ENCODE measurements at places on chromosomes 2 and 18.

GRCh38 chr2:183543222-183543621, 419.0 kb downstream of the NUP35 start:
- peaks cover 1% of the 10 kb centered on the region for H3K4me1 ChIP-seq
- H3K4me3 ChIP-seq: peak overlapping the region; percentile 34
- DNase-seq: no peak
- H3K27me3 ChIP-seq: no peaks in the 10 kb centered on the region

- no peaks in the 10 kb centered on the region for H3K36me3 ChIP-seq
- no peak for DNase-seq
- no peak overlapping the region for H3K27ac ChIP-seq
- H3K27me3 ChIP-seq: no peaks in the 10 kb centered on the region
- H3K4me1 ChIP-seq: no peaks in the 10 kb centered on the region
Measured at GRCh38 chr2:3479430-3480320, 39.7 kb downstream of the ADI1 start.

DNA sequence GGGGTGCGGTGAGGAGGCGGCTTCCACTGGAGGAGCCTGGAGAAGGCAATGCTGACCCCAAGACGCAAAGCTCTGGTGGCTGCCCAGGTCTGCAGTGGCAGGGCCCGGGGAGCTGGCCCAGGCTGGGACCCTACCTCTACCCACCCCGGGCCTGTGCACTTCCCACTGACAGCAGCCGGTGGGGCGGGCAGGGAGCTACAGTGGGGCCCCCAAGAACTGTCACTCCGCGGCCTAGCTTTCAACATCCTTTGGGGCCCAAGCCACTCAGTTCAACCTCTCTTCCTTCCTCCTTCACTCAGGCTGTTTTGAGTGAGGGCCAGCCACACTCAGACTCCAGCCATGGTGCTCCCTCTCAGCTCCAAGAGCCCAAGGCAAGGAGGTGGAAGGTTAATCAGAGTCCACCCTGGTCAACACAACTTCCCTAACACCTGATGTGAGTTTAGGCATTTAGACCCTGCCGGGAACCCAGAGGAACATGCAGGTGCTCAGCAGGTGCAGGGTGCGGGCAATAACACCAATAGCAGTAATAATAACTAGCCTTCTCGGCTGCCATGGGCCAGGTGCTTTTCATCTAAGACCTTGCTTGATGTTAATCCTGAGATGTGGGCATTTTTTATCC, 93.6 kb downstream of the ZFP36L2 start:
- H3K36me3 ChIP-seq: no peaks in the 10 kb centered on the region

- no peak overlapping the region for H3K27ac ChIP-seq
- H3K4me1 ChIP-seq: no peaks in the 10 kb centered on the region
- H3K4me3 ChIP-seq: no peak overlapping the region
- no peaks in the 10 kb centered on the region for H3K36me3 ChIP-seq
- H3K27me3 ChIP-seq: no peaks in the 10 kb centered on the region
Measured at GRCh38 chr2:39696838-39697237, 31.1 kb downstream of the TMEM178A start.

DNA sequence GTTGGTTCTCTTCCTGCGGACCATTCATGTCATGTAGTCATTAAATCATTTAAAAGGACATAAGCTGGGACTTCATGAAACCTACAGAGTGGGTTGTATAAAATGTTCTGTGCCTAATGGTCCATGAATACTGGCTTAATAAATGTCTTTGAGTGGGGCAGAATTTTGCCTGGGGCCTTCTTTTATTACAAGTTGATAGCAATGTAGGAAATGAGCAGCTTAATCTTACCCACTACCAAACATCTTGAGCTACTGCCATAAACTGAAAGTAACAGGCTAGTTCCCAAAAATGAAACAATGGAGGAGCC, 130.9 kb downstream of the TMEM17 start:
- no peaks in the 10 kb centered on the region for H3K4me1 ChIP-seq
- no peak overlapping the region for H3K4me3 ChIP-seq
- no peak overlapping the region for H3K27ac ChIP-seq
- H3K36me3 ChIP-seq: no peaks in the 10 kb centered on the region
- DNase-seq: no peak

- H3K4me1 ChIP-seq: no peaks in the 10 kb centered on the region
- no peak for DNase-seq
- H3K36me3 ChIP-seq: no peaks in the 10 kb centered on the region
- no peak overlapping the region for H3K4me3 ChIP-seq
Measured at GRCh38 chr2:30355306-30355705, 91.7 kb upstream of the LCLAT1 start.

- no peaks in the 10 kb centered on the region for H3K36me3 ChIP-seq
- no peak overlapping the region for H3K27ac ChIP-seq
- H3K4me3 ChIP-seq: no peak overlapping the region
- H3K4me1 ChIP-seq: no peaks in the 10 kb centered on the region
Measured at GRCh38 chr2:173654161-173654895, 299.7 kb downstream of the CDCA7 start.

DNA sequence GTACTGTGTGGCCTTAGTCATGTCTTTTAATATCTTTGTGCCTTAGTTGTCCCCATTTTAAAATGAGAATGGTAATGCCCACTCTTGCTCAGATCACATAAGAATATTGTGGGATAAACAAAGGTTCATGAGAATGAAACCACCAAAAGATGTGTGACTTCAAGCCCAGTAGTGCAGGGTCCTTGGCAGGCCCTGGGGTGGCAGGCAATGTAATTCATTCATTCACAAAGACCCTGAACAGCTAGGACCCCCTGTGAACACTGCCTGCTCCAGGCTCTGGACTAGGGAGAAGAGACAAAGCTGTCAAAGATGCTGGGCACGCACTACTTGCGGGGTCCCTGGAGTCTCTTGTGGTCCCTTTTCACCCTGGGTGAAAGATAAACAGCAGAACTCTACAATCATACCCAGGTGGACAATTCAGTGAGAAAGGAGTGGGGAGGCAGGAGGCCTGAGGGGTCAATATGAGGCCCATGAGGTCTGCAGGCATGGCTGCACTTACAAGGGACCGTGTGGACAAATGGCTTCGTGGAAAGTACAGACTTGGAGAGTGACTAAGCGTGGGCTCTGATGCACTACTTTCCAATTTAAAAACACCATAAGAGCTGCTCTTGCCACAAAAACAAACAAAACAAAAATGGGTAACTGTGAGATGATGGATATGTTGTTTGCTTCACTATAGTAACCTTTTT, 136.1 kb downstream of the SMAD7 start:
- H3K36me3 ChIP-seq: no peaks in the 10 kb centered on the region
- no peak for DNase-seq
- H3K4me1 ChIP-seq: no peaks in the 10 kb centered on the region
- no peaks in the 10 kb centered on the region for H3K27me3 ChIP-seq
- no peak overlapping the region for H3K27ac ChIP-seq

- H3K4me1 ChIP-seq: no peaks in the 10 kb centered on the region
- H3K4me3 ChIP-seq: no peak overlapping the region
- no peak overlapping the region for H3K27ac ChIP-seq
- H3K27me3 ChIP-seq: no peaks in the 10 kb centered on the region
- no peaks in the 10 kb centered on the region for H3K36me3 ChIP-seq
Measured at GRCh38 chr2:144357623-144358373, 162.1 kb downstream of the ZEB2 start.

DNA sequence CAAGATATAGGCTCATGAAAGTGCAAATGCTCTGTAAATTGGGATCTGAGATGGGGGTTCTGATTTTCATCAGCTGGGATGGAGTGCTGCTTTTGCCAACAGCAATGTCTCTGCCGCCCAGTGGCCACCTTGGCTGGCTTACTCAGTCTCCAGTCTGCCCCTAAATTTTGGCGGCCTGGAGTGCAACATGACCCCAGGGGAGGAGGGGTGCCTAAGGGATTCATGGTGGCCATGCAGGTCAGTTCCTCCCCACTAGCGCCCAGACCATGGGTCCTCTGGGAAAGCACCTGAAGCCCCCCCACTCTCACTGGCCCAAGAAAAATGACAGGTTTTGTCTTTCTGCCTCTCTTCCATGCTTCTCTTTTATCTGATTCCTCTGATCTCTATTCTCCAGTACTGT, 45.0 kb downstream of the SLC4A3 start:
- H3K4me3 ChIP-seq: no peak overlapping the region
- DNase-seq: no peak
- H3K36me3 ChIP-seq: no peaks in the 10 kb centered on the region
- H3K4me1 ChIP-seq: no peaks in the 10 kb centered on the region
- H3K27me3 ChIP-seq: no peaks in the 10 kb centered on the region

GRCh38 chr18:11119959-11120587, 29.3 kb downstream of the PIEZO2 start:
- H3K4me3 ChIP-seq: no peak overlapping the region
- H3K4me1 ChIP-seq: no peaks in the 10 kb centered on the region
- no peaks in the 10 kb centered on the region for H3K27me3 ChIP-seq
- DNase-seq: no peak

- no peaks in the 10 kb centered on the region for H3K4me1 ChIP-seq
- no peaks in the 10 kb centered on the region for H3K27me3 ChIP-seq
- no peak overlapping the region for H3K4me3 ChIP-seq
Measured at GRCh38 chr2:152292991-152293390, 42.0 kb upstream of the FMNL2 start.

GRCh38 chr2:17538844-17539554, 1.5 kb upstream of the VSNL1 start:
- H3K27ac ChIP-seq: no peak overlapping the region
- no peaks in the 10 kb centered on the region for H3K4me1 ChIP-seq
- no peak for DNase-seq
- H3K36me3 ChIP-seq: no peaks in the 10 kb centered on the region
